ENCODE measurements at places on chromosomes 2 and 18.
A peak's percentile ranks its signal among the peaks of the same experiment; 100 is the strongest.

DNA sequence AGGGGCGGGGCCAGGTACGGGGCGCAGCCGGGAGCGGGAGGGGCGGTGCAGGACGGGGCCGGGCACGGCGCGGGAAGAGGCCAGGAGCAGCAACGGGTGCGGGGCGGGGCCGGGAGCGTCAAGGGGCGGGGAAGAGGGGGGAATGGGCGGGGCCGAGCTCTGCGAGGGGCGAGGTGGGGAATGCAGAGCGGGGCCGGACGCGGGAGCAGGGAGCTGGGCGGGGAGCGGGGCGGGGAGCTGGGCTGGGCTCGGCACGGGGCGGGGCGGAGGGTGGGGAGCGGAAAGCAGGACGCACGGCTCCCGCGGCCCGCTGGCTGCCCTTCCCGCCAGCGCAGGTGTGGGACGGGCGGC, at the start of gene IMPA2:
TSS of gene IMPA2 (plus strand) at position 316 of the 351 bp plus-strand sequence. CDS start 163 bp downstream, outside the sequence.
- no peak for DNase-seq

- DNase-seq = no peak
Observed at GRCh38 chr2:18380321-18380720, 180.1 kb downstream of the RDH14 start.

- no peak for DNase-seq
Observed at GRCh38 chr2:85713836-85714235, 19.7 kb downstream of the GNLY start.

GRCh38 chr2:162328424-162329157, 10.1 kb upstream of the IFIH1 start:
- no peak for DNase-seq

DNA sequence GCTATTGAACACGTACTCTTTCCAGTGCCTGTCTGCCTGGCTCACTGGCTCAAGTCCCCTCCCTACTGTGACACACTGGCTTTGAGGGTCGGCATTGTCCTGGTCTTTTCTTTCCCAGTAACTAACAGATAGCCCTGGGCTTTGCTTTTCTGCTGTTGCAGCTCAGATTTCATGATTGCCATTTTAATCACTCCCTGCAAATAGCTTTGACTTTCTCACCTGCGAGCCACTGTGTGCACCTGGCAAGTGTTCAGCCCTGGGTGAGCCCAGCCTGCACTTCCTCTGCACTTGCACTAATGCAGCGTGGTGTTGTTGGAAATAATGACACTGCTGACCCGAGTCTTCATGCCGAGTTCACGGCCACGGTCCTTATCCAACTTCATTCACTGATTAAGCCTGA, 52.9 kb downstream of the DCDC2C start:
- DNase-seq = no peak

DNA sequence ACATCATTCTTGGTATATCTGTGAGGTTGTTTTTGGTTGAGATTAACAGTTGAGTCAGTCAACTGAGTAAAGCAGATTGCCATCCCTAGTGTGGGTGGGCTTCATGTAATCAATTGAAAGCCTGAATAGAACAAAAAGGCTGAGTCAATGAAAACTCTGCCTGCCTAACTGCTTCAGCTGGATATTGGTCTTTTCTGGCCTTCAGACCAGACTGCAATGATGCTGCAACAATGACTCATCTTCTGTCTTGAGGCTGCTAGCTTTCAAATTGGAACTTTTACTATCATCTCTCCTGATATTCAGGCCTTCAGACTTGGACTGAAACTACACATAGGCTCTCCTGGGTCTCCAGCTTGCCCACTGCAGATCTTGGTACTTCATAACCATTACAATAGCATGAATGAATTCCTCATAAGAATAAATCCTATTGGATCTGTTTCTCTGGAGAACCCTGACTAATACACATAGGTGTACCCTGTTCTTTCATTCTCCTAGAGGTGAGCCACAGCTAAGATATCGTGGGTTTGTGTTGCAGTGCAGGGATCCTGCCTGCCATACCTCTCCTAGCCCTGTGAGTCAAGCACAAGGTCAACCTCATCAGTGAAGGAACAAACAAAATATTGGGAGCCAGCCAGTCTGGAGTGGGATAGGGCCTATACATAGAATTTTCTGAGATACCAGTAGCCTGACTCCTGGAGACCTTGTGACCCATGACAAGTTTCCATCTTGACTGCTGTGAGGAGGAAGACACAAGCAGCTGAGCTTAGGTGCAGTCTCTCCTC, 473.8 kb downstream of the DCC start:
- DNase-seq = no peak

DNA sequence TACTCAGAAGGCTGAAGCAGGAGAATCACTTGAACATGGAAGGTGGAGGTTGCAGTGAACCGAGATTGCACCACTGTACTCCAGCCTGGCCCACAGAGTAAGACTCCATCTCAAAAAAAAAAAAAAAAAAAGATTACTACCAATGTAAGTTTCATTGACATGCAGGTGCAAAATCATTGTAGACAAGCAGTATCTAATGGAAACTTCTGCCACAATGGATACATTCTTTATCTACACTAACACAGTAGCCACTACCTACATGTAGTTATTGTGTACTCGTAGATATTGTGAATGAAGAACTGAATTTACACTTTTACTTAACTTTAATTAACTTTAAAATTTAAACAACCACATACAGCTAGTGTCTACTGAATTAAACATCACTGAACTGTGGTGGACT, 10.6 kb downstream of the PPP3R1 start:
- DNase-seq = no peak

DNA sequence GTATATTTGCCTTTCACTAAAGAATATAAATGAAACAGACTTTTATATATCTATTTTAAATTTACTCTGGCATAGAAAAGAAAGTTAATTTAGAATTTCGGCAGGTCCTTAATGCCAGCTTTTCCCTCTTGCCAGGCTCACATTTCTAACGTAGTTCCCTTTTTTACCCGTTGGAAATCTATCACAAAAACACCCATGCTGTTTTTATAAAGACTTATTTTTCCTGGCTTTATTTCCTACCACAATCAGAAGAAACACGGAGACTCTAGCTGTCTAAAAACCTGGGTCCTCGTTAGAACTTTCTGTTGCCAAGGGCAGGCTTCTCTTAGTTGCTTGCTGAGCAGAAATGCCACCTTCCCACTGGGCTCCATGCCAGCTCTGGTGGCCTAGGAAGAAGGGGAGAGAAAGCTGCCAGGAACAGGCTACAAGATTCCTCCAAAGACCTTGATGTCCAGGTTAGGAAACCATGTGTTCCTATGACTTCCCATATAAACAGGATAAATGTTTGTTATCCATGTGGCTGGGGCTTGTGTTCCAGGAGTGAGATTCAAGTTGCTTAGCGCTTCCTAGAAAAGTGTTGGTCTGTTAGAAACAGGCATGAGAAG, 17.8 kb upstream of the TMEM18 start:
- no peak for DNase-seq

DNA sequence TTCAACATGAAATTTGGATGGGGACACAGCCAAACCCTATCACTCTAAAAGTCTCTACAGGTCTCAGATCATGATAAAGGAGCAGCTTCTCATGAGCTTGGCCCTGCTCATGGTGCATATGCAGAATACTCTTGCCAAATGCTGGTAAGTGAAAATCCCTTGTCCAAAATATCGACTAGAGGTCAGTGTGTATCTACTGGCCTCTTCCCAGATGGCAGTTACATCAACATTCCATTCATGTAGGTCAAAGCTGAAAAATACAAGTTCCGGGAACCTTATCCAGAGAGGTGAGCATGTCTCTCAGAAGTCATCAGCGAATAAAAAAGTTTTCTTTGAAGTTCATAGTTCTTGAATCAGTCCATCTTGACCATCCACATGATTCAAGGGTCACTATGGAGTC, 7.6 kb upstream of the NT5C1B start:
- DNase-seq = no peak

DNA sequence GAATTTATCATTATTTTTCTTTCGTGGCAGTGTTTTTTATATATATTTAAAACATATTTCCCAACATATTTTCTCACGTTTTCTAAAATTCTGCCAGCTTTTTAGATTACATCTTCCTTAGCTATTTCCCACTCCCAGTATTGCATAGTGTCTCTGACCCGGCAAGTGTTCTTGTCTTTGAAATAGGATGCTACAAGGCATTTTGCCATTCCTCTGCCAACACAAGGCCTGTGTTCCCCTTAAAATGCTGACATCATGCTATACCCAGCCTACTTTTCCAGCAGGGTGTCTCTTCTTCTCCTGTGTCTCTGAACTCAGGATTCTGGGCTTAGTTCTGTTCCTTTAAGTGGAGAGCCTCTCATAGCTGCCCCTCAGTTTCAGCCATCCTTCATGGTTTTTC, 115.2 kb downstream of the DIS3L2 start:
- DNase-seq = no peak

DNA sequence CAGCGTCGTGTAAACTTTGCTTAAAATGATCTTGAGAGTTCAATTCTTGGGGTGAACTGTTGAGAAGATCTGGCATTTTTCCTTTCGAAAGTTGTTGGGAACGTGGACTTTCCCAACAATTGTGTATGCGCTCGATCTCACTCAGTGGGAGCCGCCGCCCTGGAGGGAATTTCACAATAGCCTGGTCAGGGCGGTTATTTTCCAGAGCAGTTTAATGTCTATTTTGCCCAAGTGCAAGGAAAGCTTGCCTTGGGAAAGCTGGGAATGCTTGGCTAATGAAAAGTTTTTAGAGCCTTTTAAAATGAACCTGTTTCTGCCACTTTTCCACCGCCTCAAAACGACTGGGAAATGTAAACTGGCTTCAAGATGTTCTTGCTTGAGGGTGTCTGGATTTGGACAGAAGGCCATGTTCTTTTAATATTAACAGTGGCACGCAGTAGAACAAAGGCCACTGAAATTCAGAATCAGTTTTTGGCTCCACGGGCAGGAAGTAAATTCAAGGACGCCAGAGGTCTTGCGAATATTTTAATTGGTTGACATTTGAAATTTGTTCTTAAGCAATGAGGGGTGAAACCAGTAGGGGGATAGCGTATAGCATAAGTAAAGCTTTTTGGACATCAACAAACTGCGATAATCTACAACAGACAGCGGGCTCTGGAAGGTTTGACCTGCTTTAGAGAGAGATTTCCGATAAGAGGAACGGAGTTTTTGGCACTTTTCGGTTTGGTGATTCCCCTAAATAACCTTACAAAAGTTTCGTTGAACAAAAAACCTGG, 1.2 kb downstream of the CFLAR start:
- peak; percentile 67 for DNase-seq

GRCh38 chr2:111194835-111195621, 74.3 kb downstream of the BCL2L11 start:
- no peak for DNase-seq

- no peak for DNase-seq
Observed at GRCh38 chr18:78240627-78241252, 738.9 kb upstream of the SALL3 start.

- DNase-seq = no peak
Observed at GRCh38 chr2:149606251-149606811, 18.8 kb upstream of the MMADHC start.

- no peak for DNase-seq
Observed at GRCh38 chr18:3584897-3585460, 135.0 kb downstream of the TGIF1 start.

- DNase-seq = no peak
Observed at GRCh38 chr2:183998041-183998796, 600.1 kb upstream of the ZNF804A start.

DNA sequence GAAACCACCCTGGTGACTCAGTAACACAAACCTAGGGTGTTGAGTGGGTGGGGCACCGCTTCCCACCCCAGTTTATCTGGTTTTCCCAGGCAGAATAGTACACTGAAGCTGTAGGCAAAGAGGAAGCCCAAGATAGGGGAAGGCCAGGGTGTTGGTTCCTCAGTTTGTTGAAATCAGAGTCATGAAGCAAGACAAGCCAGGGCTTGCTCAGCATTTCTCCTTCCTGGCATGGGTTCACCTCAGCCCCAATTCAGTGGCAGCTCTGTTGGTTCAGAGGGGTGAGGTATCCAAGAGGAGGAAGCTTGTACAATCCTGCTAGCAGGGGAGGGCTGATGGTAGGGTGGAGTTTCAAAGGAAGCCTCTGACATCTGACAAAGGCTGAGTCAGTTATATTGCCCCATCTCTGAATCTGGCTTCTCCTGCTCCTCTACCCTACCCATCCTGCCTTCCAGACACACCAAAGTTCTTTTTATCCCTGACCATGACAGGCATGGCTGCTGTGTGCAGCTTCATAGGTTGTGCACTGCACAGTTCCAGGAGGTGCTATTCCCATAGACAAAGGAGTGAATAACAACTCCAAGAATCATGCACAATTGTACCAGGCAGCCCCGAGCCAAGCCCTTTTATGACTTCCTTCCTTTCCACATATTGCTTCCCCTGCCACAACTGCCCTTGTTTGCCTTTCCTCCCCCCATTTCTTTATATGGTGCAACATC, 24.9 kb upstream of the RAB10 start:
- DNase-seq = peak; percentile 36

- DNase-seq = peak; percentile 35
Observed at GRCh38 chr2:60549238-60549927, 4.1 kb downstream of the BCL11A start.

DNA sequence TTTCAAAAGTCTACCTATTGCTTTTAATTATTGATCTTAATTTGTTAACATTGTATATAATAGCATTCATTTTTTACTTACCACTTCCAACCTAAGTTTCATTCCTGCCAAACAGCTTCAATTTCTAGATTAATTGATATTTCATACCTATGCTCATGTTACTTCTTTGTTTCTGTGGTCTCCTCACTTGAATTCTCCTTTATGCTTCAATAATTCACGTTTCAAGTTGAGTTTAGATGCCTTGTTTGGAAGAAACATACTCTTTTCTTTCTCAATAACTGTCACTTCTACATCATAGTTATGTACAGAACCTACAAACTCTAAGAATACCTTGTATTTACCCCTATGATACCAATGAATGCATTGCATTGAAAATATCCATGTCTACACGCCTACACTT, 862.2 kb upstream of the LRATD1 start:
- no peak for DNase-seq

GRCh38 chr2:74747411-74748080, 86.4 kb upstream of the HK2 start:
- DNase-seq = no peak

DNA sequence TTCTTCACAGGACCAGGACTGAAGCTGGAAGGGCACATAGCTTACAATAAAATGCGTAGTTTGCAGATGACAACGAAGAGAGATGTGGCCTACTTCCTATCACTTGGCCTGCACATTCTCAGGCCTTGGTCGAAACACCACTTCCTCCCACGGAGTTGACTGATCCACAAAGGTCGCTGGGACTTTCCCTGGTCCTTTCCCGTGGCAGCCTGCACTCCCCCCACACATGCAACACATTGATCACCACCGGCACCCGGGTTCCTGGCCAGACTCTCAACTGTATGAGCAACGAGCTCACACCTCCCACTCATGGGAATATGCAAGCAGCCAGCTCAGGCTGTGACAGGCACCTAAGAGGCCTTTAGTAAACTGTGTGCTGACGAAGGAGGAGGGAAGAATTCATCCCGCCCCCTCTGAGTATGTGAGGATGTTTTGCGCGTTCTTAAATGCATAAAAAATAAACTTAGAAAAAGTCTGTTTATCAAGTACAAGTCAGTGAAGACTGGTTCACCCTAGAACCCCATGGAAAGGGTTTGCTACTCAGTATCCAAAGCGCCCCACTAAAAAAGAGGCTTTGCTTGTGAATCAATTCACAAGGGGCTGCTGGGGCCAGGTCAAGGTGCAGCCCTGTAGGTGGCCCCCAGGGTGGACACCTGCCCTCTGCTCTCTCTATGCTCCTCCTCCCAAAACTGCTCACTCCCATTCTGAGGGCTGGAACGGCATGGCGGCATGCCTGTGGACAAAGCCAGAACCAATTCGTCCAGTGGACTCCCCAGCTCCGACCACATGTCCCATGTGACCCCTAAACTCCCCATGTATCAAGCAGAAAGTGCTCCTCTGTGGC, 154.3 kb downstream of the EIPR1 start:
- no peak for DNase-seq
